ENCODE measurements at places on chromosomes 4 and X.

GRCh38 chr4:137474711-137475301, 57.5 kb downstream of the PCDH18 start:
- no peak for DNase-seq

- no peak for DNase-seq
These were observed 63.4 kb downstream of the DCAF12L1 start for GRCh38 chrX:126489116-126489695.

DNA sequence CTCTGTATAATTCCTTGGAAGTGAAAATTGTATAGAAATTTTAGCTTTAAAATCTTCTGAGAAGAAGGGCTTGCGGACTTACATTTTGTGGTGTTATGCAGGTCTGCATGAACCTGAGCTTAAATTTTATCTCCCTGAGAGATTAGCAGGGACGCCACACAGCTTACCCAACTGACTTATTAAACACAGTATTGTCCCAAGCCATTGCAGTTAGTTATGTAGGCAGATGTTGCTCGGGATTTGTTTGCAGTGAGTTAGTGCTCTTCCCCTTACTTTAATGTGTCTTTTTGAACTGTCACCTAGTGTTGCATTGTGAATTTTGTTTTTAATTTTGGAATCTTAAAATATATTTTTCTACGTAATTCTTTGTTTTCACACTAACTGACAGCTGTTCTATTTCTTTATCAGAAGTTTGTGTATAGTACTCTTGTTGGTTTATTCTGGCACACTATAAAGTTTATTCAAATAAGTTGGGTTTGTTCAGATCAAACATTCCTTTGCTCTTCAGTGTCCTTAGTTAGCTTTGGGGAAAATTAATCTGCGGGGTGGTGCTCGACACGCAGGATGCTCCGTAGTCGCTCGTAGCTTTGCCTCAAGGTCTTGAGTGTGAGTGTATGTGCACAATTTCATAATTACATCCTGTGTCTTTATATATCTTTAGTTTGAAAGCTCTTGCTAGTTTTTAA, 145.4 kb downstream of the STIM2 start:
- DNase-seq = no peak

DNA sequence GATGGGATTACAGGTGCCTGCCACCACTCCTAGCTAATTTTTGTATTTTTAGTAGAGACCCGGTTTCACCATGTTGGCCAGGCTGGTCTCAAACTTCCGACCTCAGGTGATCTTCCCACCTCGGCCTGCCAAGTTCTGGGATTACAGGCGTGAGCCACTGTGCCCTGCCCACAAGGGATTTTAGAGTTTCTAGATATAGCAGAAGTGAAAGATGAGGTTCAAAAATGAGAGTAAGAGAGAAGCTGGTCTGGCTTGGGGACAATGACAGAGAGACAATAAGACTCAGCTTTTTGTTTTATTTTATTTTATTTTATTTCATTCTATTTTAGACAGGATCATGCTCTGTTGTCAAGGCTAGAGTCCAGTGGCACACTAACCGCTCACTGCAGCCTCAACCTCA, 30.6 kb downstream of the TRIM61 start:
- DNase-seq = no peak

DNA sequence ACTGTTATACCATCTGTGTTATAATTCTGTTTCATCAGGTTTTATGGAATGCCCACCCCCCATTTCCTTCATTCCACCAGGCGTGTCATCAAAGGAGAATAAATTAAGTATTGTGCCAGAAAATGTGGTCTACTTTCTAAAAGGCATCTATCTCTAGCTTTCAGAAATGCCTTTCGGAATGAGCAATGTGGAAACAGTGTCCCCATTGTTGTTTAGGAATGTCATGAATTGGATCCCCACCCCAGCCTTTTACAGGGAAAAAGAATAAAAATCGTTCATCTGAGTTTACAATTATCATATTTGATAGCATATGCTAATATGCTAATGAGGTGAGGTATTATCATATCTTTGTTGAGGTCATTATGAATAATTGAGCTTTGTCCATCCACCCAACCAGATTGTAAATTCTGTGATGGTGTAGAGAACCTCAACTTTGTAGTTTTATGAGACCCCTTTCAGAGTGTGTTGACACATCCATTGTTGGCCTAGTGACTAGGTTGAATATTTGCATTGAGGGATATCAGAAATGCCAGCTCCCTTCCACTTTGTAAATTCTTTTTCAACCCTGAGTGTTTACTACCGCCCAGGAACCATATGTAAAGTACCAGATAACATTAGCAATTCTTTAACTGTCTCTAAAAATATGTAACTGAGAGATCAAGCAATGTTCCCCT, 56.2 kb upstream of the CCDC160 start:
- DNase-seq = no peak

- DNase-seq = no peak
These were observed 201.5 kb upstream of the FAM241A start for GRCh38 chr4:111943796-111944203.

DNA sequence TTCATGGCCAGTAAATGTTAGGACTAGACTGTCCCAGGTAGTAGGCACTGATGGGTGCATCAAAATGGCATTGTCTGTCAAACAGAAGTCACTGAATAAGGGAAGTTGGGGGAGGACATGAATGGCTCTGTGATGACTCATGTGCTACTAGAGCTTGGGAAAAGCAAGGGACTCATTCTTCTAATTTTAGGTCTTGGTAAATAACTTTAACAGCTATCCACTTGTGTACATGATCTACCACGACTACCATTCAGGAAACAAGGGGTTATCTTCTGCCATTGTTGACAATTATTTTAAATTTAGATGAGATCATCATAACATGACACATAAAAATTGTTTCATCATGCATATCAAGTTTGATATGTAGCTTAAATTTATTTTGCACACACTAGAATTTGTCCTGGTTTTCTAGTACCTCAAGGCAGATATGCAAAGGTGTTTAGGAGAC, 6.3 kb downstream of the AREG start:
- DNase-seq = no peak

GRCh38 chrX:84873176-84873575, 130.5 kb upstream of the APOOL start:
- no peak for DNase-seq

DNA sequence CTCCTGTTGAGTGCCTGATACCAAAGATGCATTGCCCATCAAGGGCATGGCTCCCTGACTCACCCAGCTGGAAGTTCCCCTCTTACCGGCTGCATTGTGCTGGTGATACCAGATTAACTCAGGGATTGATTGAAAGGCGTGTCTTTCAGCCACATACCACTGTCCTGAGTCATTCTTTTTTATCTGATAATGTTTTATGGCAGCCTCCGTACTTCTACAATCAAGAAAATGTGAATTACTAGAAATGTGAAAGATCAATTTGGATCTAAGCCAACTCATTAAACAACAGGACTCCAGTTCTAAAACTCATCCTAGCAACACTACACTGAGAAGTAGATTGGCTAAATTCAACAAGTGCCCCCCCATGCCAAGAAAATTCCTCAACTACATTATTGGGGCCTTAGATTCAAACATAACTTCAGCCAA, 40.0 kb downstream of the TXK start:
- no peak for DNase-seq

DNA sequence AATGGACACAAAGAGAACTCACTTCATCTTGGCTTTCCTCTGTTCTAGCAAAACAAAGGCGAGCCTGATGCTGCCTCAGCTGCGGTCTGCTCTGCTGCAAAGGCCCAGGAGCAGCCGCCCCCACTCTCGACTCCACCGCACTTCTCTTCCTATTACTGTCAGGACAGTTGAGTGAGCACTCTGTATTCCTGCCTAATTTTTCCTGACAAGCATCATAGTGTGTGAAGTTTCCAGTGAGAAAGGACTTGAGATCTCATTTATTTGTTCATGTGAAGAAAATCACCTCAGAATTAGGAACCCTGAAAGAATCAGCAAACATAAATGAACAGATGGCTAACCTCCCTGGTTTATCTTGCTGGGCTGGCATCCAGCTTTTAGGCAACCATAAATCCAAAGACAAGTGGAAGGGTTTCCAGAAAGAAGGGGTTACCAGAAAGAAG, 15.6 kb downstream of the SCARB2 start:
- peak; percentile 85 for DNase-seq

GRCh38 chr4:22072726-22073125, 124.2 kb upstream of the KCNIP4 start:
- DNase-seq = no peak

- peak; percentile 75 for DNase-seq
These were observed 677 bp upstream of the CYP4V2 start for GRCh38 chr4:186190581-186191199.

GRCh38 chr4:101236097-101236496, 111.2 kb downstream of the PPP3CA start:
- no peak for DNase-seq

GRCh38 chr4:53541577-53542206, 49.6 kb downstream of the LNX1 start:
- DNase-seq = no peak

All from sigmoid colon (tissue), 7 donors.